ENCODE measurements at places on chromosomes 6 and 20.

GRCh38 chr20:32162351-32162750 lies 45.2 kb downstream of the PLAGL2 start:
- H3K4me3 ChIP-seq = no peak overlapping the region
- DNase-seq = no peak
- no peaks in the 10 kb centered on the region for H3K27me3 ChIP-seq
- H3K4me1 ChIP-seq = no peaks in the 10 kb centered on the region
- no peak overlapping the region for H3K27ac ChIP-seq
- peaks cover 11% of the 10 kb centered on the region for H3K36me3 ChIP-seq

- DNase-seq = no peak
- peaks cover 4% of the 10 kb centered on the region for H3K4me1 ChIP-seq
- peak overlapping the region; percentile 81 for H3K27ac ChIP-seq
- H3K4me3 ChIP-seq = peak overlapping the region; percentile 43
- no peaks in the 10 kb centered on the region for H3K27me3 ChIP-seq
These were observed 87.7 kb downstream of the TMEM242 start for GRCh38 chr6:157235600-157236039.

GRCh38 chr6:144268794-144269349 lies 16.3 kb upstream of the UTRN start:
- no peak overlapping the region for H3K27ac ChIP-seq
- no peak for DNase-seq
- no peak overlapping the region for H3K4me3 ChIP-seq
- H3K27me3 ChIP-seq = no peaks in the 10 kb centered on the region
- peaks cover 6% of the 10 kb centered on the region for H3K4me1 ChIP-seq

GRCh38 chr6:89010825-89011224 lies 47.4 kb upstream of the RNGTT start:
- no peak for DNase-seq
- no peak overlapping the region for H3K4me3 ChIP-seq
- no peaks in the 10 kb centered on the region for H3K4me1 ChIP-seq
- no peaks in the 10 kb centered on the region for H3K27me3 ChIP-seq
- no peaks in the 10 kb centered on the region for H3K36me3 ChIP-seq

DNA sequence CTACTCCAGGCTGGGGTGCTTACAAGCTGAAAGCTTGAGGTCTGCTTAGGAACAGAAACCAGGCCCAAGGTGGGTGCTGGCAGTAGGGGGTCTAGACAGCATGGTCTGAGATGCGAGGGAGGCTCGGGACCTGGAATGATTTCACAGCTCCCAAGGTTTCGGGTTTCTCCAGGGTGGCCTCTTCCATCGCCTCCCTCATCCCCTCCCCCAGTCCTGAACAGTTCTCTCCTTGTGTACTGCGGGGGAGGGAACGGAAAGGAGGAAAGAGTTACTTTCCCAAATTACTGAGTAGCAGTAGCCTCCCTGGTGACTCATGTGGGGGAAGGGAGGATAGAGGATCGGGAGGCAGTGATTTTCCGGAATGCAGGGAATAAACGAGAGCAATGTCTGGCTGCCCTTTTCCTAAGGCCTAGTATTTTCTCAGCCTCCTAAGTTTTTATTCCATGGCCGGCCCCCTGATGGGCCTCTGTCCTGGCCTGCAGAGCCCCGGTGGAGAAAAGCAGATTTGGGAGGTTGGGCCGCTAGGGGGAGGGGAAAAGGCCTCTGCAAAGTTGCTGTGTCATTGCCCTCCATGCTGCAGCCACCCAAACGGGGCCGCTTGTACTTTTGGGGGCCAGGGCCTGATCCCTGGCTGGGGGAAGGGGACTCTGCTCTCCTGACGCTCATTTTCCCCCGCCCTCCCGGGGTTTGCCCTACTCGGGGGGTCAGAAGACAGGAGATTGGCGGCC lies 1.5 kb downstream of the BRD2 start:
- H3K4me3 ChIP-seq = peak overlapping the region; percentile 85
- no peaks in the 10 kb centered on the region for H3K36me3 ChIP-seq
- no peaks in the 10 kb centered on the region for H3K27me3 ChIP-seq
- peaks cover 7% of the 10 kb centered on the region for H3K4me1 ChIP-seq

- no peak for DNase-seq
- H3K36me3 ChIP-seq = no peaks in the 10 kb centered on the region
- peak overlapping the region; percentile 63 for H3K4me3 ChIP-seq
- peaks cover 10% of the 10 kb centered on the region for H3K4me1 ChIP-seq
- H3K27me3 ChIP-seq = no peaks in the 10 kb centered on the region
- no peak overlapping the region for H3K27ac ChIP-seq
These were observed 167.1 kb upstream of the ZNF337 start for GRCh38 chr20:25863536-25864325.

GRCh38 chr20:21092806-21093205 lies 13.4 kb downstream of the LINC00237 start:
- H3K27me3 ChIP-seq = no peaks in the 10 kb centered on the region
- no peak overlapping the region for H3K4me3 ChIP-seq
- H3K27ac ChIP-seq = no peak overlapping the region
- H3K4me1 ChIP-seq = no peaks in the 10 kb centered on the region
- no peaks in the 10 kb centered on the region for H3K36me3 ChIP-seq

DNA sequence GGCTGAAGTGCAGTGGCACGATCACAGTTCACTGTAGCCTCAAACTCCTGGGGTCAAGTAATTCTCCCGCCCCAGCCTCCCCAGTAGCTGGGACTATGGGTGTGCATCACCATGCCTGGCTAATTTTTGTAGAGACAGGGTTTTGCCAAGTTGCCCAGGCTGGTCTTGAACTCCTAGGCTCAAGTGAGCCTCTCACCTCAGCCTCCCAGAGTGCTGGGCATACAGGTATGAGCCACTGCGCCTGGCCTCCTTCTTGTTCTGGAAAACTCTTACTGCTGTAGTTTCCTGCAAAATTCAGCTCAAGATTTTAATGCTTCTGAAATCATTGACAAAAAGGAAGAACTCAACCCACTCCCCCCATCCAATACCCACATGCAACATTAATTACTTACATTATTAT lies 21.9 kb upstream of the KCNG1 start:
- no peaks in the 10 kb centered on the region for H3K27me3 ChIP-seq
- H3K36me3 ChIP-seq = no peaks in the 10 kb centered on the region
- H3K4me3 ChIP-seq = no peak overlapping the region
- DNase-seq = no peak
- no peak overlapping the region for H3K27ac ChIP-seq
- no peaks in the 10 kb centered on the region for H3K4me1 ChIP-seq

- no peak for DNase-seq
- H3K4me1 ChIP-seq = peaks cover 6% of the 10 kb centered on the region
- peak overlapping the region; percentile 77 for H3K27ac ChIP-seq
- H3K4me3 ChIP-seq = no peak overlapping the region
These were observed 230.0 kb downstream of the ALDH8A1 start for GRCh38 chr6:134719911-134720310.

GRCh38 chr6:117512056-117512828 lies 29.8 kb downstream of the DCBLD1 start:
- no peaks in the 10 kb centered on the region for H3K4me1 ChIP-seq
- H3K27me3 ChIP-seq = no peaks in the 10 kb centered on the region
- H3K27ac ChIP-seq = no peak overlapping the region
- no peaks in the 10 kb centered on the region for H3K36me3 ChIP-seq

DNA sequence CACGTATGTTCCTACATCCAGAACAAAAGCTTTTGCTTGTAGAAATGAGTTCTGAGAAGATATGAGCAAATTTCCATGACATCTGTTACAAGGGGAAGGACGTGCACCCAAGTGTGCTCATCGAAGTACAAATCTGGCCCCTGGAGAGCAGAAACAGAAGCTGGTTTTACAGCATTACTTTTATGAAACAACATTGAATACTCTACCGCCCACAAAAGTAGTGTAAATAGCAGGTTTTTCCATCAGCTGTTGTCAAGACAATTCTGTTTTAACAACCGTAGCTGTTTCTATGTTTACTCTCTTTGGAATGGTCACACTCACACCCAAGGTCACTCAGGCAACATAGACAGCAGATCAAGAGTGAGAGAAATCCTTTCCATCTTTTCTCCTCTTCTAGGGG lies 114.2 kb upstream of the SSTR4 start:
- no peaks in the 10 kb centered on the region for H3K4me1 ChIP-seq
- DNase-seq = no peak
- H3K4me3 ChIP-seq = no peak overlapping the region
- no peak overlapping the region for H3K27ac ChIP-seq
- no peaks in the 10 kb centered on the region for H3K27me3 ChIP-seq

DNA sequence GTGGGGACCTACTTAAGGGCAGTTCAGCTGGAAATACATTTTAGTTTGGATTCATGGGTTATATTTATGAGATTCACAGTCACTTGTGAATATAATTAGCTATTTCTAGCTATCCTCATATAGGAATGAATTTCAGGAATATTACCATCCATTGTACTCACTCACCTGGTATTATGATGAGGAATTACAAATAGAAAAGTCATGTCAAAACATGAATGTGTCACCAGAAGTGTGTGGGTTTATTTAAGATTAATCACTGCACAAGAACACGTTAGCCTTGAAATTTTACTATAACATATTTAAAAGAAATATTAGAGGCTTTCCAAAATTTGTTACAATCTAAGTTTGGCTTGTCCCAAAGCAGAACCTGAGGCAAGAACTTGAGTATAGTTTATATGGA lies 510.5 kb downstream of the PHF3 start:
- H3K27ac ChIP-seq = no peak overlapping the region
- DNase-seq = no peak
- no peaks in the 10 kb centered on the region for H3K36me3 ChIP-seq
- no peaks in the 10 kb centered on the region for H3K4me1 ChIP-seq
- no peak overlapping the region for H3K4me3 ChIP-seq

DNA sequence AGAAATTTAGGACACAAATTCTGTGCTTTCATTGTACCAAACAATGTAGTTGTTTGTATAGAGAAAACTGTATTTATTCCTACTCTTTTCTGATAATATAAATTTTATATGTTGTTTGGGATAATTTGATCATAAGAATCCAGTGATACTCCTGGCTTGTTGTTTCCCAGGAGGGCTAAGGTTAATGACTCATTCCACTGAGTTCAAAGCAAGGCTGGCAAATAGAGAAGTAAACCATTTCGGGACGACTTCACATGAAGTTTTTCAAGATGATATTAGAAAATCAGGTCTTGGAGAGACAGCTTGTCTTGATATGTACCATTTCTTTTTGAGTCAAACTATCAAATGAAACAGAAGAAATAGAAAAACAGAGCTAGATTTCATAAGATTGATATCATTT lies 326.1 kb upstream of the CNR1 start:
- no peak overlapping the region for H3K27ac ChIP-seq
- no peaks in the 10 kb centered on the region for H3K36me3 ChIP-seq
- H3K27me3 ChIP-seq = no peaks in the 10 kb centered on the region
- no peaks in the 10 kb centered on the region for H3K4me1 ChIP-seq
- H3K4me3 ChIP-seq = no peak overlapping the region

DNA sequence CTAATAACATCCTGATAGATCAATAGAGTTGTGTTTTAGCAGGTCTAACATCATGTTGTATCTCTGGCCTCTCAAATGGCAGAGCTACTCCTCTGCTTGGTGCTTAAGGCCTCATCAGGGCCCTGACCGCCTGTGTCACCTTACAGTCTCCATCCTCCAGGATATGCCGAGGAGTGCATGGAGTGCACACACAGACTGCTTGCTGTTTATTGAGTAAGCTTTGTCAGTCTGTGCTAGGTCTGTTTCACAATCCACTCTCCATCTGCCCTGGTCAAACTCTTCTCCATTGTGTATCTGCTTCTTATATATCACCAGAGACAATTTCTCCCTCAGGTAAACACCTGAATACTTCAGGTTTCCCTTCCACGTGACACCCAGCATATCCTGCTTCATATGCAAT lies 136.1 kb downstream of the SLC24A3 start:
- no peaks in the 10 kb centered on the region for H3K27me3 ChIP-seq
- no peak for DNase-seq
- H3K36me3 ChIP-seq = no peaks in the 10 kb centered on the region
- H3K4me3 ChIP-seq = no peak overlapping the region
- H3K4me1 ChIP-seq = no peaks in the 10 kb centered on the region
- H3K27ac ChIP-seq = no peak overlapping the region

GRCh38 chr20:46507760-46508407 lies 5.5 kb downstream of the ZNF334 start:
- no peak overlapping the region for H3K4me3 ChIP-seq
- H3K27me3 ChIP-seq = no peaks in the 10 kb centered on the region
- H3K27ac ChIP-seq = no peak overlapping the region
- no peaks in the 10 kb centered on the region for H3K4me1 ChIP-seq
- no peaks in the 10 kb centered on the region for H3K36me3 ChIP-seq

DNA sequence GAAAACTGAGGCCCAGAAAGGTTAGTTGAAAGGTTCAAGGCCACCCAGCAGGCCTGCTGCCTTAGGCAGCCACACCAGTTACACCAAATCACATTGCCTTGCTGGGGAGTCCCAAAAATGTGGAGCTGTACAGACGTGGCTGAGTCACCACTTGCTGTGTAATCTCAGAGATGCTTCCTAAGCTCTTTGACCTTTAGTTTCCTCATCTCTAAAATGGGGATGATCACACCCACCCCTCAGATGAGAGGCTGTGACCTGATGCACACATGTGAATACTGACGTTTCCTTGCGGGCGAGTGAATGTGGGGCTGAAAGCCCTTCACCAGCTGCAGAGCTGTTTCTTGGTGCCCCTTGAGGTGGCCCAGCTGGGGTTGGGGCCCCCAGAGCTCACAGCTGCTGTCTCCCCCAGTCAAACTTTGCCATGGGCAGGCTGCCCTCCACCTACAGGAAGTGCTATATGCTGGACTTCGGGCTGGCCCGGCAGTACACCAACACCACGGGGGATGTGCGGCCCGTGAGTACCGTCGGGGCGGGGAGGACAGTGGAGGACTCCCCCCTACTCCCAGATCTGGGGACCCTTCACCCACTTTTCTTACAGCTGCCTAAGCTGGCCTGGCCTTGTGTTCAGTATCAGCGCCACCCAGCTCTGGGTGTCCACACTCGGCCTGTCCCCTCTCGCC lies 11.0 kb downstream of the TTBK1 start:
- H3K4me1 ChIP-seq = no peaks in the 10 kb centered on the region
- no peak overlapping the region for H3K27ac ChIP-seq
- DNase-seq = no peak

DNA sequence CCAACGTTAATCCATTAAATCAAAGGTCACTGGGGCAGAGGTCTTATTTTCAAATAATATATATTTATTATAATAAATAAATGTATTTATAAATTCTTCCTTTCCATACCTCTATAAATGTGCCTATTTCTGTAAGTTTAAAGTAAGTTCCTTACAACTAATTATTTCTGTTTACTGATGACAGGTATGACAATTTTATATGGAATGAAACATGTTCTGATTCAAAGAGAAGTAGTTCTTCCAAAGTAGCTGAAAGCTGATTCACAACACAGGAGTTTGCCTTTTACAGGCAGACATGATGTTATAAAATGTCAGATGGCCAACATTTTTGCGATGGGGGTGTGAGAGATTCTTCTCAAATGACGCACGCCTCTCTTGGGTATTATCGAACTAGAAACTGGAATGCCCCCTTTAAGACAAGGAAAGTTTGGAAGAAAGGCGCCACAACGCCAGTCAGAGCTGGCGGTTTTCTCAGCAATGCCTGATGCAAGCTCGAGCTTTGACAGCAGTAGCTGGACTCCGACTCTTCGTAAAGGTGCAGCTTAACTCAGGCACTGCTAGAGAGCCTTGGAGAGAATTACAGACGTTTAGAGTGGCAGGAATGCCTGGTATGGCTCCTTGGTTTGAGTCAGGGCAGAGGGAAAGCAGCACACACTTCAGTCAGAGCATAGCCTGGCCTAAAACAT lies 92.1 kb downstream of the FOXC1 start:
- no peak overlapping the region for H3K27ac ChIP-seq
- H3K27me3 ChIP-seq = no peaks in the 10 kb centered on the region
- H3K36me3 ChIP-seq = no peaks in the 10 kb centered on the region
- no peak for DNase-seq
- no peaks in the 10 kb centered on the region for H3K4me1 ChIP-seq

All from breast epithelium (tissue), 4 donors.